C1 segment of cervical spinal cord (tissue), 14 donors: ENCODE measurements at places on chromosomes 6 and 20.

DNA sequence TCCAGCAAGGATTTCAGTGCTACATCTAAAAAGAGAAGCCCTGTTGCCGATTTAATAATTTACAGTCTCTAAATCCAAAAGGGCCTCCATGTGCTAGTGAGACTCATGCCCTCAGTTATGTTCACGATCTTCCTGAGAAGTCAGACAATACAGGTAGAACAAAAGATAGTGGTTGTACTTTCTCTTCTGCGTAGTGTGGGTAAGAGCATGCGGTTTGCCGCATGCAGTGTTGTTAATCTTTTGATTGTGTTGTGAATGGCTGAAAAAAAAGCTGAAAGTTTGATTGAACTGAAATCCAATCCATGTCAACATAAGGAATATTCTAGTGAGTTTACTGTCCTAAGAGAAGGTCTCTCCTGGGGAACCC lies 74.8 kb upstream of the AGPAT4 start:
- no peak for DNase-seq

DNA sequence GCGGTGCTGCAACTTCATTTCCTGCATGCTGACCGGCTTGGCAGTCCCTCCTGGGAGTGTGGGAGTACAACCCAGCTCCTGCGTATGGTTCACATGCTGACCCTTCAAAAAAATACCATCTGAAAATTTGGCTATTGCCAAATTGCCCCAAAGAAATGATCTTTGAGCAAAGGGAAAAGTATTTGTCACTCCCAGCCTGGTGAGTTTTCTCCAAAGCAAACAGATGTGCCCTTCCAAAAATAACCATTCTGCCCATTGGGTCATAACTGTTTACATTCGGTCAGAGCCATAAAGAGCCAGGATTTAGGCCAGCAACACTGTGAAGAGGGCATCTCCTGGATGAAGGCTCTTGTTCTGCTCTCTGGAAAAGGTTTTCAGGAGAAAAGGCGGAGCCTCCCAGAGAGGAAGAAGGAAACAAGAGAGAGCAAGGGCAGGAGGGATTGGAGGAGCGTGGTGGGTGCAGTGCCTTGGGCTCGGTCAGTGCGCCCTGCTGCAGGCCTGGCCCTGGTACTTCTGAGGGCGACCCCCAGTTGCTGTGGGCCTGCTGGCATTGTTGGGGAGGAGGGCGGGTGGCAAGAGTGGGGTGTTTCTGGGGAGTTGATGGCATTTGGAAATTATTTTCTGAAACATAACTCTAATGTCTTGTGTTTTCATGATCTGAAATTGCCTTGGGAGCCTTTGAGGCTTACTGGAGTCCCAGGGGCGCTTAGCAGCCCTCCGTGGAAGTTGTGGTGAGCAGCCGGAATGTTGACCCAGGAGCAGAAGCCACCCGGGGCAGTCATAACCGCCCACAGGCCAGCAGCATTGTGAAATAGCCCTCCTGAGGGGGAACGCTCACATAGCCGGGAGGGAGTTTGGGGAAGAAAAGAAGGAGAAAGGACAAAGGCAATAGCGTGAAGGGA lies 248.4 kb downstream of the MYLK4 start:
- DNase-seq, result no peak

GRCh38 chr6:157089258-157089657 lies 234.1 kb downstream of the TMEM242 start:
- DNase-seq, result peak; percentile 40

- no peak for DNase-seq
These were observed 24.8 kb downstream of the VIP start for GRCh38 chr6:152775428-152775827.

- no peak for DNase-seq
These were observed 73.9 kb downstream of the DCDC2 start for GRCh38 chr6:24284006-24284405.

DNA sequence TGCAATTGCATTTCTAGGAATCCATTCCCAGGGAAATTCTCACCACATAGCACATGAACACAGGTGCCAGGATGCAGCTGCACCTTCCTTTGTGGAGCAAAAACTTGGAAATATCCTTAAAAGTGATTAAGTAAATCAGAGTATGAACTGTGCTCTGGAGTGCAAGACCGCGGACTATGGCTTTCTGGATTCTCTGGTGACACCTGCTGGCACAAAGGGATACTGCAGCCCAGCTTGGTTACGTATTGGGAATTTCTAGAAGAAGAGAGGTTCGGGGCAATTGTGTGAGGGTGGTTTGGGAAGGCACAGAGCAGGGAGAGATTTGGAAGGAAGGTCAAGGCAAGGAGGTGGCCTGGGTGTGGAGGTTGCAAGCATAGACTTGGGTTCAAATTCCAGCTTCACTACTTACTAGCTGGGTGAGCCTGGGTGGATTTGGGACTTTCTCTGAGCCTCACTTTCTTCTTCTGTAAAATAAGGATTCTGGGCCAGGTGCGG lies 15.9 kb upstream of the PEDS1 start:
- DNase-seq, result peak; percentile 21
